ENCODE measurements at places on chromosomes 1 and 21. TPM values are rescaled to one million over a fixed set of nuclear protein-coding genes. Genes with fewer than 3 reads are reported as not detected.

DNA sequence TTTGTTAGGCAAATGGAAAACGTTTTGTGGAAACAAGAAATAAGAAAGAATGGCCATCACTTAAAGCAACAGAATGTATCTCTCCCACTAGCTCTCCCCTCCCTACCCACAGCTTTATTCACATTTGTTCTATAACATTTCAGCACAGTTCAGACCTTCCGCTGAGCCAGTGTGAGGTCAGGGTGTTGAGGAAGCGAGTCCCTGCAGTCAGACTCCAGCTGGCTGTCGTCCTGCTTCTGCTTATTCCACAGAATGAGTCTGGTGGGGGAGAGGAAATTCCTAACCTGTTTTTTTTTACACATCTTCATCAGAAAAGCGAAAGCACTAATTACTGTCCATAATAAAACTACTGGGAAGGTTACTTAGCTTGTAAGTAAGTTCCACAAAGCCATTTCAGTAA is 39.0 kb downstream of the MRPL39 start:
- peak; percentile 56 for DNase-seq

- no peak for DNase-seq
Observed at GRCh38 chr1:5905436-5905835, 86.8 kb downstream of the NPHP4 start.

DNA sequence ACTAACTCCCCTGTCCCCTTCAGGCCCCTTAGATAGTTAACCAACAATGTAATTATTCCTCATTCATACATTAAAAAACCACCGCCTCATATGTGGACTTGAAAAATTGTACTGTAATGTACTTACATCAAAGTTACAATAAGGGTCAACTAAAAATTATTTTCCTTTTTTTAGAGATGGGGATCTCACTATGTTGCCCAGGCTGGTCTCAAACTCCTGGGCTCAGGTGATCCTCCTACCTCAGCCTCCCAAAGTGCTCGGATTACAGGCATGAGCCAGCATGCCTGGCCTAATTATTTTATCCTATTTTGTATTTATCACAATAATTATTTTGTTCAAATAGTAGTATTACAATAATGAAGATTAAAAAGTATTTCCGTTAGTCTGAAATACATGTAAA is 12.6 kb downstream of the RPL5 start:
- DNase-seq: no peak

GRCh38 chr21:44083631-44084291 is 23.4 kb upstream of the PWP2 start:
- DNase-seq: peak; percentile 36

DNA sequence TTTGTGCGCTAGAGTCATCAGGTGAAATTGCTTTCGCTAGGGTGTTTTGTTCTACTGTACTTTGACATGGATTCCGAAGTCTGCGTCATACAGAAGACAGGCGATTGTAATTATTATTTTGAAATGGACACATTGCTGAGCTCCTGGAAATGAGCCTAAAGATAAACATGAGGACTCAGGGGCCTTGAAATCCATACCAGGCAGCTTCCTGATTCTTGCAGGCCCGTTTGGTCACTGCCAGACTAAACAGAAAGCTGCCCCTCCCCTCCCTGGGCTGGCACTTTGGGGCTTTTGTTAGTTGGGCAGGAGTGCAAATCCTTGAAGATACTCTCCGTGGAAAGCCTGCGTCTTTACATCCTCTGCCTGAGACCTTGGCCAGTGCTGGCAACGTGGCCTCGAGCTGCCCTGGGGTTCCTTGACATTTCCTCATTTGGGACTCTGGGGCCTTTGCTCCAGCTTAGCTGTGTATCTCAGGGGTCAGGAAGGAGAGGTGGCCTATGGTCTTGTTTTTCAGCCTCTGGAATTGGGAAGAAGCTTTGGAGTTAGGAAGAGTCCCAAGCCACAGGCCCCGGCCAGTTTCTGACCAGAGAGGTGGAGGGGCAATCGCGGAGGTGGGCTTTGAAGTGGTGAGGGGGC is 26.9 kb upstream of the KCNE2 start:
- no peak for DNase-seq

- peak; percentile 65 for DNase-seq
Observed at GRCh38 chr1:66527686-66528085, 6.3 kb upstream of the SGIP1 start.

GRCh38 chr1:231799363-231799986 is 172.9 kb downstream of the DISC1 start:
- no peak for DNase-seq

DNA sequence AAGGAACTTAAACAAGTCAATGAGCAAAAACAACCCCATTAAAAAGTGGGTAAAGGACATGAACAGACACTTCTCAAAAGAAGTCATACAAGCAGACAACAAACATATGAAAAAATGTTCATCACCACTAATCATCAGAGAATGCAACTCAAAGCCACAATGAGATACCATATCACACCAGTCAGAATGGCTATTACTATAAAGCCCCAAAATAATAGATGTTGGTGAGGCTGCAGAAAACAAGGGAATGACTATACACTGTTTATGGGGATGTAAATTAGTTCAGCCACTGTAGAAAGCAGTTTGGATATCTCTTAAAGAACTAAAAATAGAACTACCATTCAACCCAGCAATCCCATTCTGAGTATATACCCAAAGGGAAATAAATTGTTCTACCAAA is 51.2 kb downstream of the MRPL39 start:
- no peak for DNase-seq

DNA sequence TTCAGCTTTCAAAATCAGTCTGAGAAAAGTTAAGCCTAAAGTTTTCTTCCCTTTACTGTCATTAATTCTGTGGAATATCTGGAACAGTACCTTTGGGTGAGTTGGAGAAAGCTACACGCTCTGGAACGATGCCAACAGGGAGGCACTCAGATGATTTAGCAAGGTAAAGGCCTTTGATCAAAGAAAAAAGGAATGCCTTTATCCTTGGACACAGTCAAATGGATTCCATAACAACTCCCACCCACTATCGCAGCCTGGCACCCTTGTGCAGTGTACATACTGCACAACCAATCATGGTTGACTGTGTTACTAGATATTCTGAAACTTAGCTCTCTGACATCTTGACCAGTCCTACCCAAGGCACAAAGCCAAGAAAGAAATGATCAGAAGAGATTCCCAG is 218.7 kb downstream of the PATJ start:
- no peak for DNase-seq

Gene IFI44L
- total RNA-seq: 2.8 TPM

Gene CYP4Z1
- not detected for total RNA-seq

DNA sequence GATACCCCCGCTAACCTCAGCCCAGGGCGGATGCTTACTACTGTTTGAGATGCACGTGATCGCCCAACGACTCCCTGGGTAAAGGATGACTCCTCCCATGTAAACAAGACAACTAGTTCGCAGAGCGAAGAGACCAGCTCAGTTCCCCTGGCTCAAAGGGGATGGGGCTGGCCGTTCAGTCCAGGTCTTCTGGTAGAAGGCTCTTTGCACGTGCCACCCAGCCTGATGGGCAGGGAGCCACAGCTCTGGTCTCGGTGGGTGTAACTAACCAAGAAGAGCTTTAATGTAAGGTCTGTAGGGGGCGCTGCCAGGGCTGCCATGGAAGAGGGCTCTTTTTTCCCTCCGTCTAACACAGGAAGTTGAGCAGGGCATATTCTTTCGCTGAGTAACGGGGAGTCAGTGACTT is 49.4 kb upstream of the PARP1 start:
- DNase-seq: no peak

GRCh38 chr1:52880206-52880605 is 37.6 kb downstream of the ZYG11A start:
- no peak for DNase-seq

- DNase-seq: peak; percentile 72
Observed at GRCh38 chr1:96362623-96363022, 359.0 kb upstream of the PTBP2 start.

DNA sequence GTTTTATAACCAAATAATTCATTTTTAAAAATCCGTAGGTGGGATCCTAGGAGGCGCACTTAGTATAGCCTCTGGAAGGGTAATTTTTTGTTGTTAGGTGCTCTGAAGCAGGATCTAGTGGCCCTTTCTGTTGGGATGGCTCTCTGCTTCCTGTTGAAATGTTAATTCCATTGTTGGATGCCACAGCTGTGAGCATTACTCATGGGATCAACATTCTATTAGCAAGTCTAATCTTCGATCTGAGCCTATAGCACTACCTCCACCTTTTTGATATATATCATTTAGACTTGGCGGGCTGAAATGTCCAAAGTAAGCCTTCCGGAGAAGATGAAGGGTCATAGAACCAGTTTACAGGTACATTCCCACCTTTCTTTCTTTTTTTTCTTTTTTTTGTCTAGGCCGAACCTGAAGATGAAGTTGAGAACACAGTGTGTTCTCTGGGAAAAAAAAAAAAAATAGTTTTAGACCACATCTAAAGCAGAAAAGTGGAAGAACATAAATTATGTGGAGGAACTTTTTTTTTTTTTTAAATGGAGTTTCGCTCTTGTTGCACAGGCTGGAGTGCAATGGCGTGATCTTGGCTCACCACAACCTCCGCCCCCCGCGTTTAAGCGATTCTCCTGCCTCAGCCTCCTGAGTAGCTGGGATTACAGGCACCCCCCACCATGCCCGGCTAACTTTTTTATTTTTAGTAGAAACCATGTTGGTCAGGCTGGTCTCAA is 1.4 kb downstream of the CXADR start:
- DNase-seq: no peak

GRCh38 chr1:83697961-83698360 is 301.0 kb downstream of the TTLL7 start:
- DNase-seq: no peak

Gene C1orf74
- total RNA-seq: 1.5 TPM

DNA sequence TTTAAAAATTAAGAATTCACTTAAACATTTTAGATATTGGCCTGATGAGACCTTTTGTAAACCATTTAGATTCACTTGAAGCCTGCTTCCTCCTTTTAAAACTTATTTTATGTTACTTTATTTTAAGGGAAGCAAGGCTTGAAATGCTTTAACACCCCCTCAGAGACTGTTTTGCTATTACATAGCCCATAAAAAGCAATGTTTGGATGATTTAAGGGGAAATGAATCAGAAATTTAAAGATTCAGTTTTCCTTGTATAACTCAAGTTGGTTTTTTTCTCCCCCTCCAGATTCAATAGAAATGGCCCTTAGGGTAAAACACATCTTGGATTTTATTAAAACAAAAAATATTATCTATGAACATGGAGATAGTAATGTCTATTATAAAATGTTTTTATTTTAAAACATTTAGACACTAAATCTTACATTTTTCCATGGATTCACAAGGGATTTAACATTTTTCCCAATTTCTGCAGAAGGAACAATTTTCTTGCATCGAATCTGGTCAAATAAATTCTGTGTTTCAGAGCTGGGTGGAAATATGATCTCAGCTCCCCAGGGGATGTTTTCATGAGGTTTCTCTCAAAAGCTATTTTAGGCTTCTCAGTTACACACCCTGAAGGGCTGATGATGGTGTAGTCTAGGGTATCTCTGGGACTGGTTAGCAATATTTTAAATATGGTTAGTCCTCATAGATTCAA is 69.3 kb upstream of the WARS2 start:
- DNase-seq: no peak

Gene SPRR3
- not detected for total RNA-seq

- DNase-seq: no peak
Observed at GRCh38 chr21:10272216-10272615, 249.2 kb upstream of the TPTE start.

GRCh38 chr1:27795601-27796000 is 22.6 kb downstream of the STX12 start:
- no peak for DNase-seq

DNA sequence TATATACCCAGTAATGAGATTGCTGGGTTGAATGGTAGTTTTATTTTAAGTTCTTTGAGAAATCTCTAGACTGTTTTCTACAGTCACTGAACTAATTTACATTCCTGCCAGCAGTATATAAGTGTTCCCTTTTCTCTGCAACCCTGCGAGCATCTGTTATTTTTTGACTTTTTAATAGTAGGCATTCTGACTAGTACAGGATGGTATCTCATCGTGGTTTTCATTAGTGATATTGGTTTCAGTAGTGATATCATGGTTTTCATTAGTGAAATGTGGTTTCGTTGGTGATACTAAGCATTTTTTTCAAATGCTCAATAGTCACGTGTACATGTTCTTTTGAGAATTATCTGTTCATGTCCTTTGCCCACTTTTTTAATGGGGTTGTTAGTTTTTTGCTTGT is 316.8 kb downstream of the PTBP2 start:
- DNase-seq: no peak

DNA sequence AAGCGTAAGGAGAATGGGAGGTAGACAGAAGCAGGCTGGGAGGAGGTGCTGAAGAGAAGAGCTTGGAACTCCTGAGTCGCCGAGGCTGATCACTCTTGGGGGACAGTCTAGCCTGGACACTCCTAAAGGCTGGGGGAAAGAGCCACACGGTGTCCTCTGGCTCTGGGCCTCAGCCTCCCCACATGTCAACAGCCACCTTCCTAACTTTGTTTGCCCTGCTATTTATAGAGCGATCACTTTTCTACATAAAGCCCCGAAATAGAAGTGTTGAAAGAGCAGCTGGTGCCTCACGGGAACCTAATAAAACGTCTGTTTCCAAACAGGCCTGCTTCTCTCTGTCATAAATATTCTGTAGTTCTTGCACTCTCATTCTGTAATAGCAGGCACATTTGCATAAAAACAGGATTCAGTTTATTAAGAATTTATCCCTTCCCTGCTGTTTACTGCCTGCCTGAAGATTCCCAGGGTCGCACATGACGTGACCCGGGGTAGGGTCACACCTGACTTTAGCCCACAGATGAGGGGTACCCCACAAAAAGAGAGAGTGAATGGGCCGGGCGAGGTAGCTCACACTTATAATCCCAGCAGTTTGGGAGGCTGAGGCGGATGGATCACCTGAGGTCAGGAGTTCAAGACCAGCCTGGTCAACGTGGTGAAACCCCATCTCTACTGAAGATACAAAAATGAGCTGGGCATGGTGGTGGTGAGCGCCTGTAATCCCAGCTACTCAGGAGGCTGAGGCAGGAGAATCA is 212.5 kb downstream of the TOMM20 start:
- no peak for DNase-seq

Gene OR6N1
- not detected for total RNA-seq

DNA sequence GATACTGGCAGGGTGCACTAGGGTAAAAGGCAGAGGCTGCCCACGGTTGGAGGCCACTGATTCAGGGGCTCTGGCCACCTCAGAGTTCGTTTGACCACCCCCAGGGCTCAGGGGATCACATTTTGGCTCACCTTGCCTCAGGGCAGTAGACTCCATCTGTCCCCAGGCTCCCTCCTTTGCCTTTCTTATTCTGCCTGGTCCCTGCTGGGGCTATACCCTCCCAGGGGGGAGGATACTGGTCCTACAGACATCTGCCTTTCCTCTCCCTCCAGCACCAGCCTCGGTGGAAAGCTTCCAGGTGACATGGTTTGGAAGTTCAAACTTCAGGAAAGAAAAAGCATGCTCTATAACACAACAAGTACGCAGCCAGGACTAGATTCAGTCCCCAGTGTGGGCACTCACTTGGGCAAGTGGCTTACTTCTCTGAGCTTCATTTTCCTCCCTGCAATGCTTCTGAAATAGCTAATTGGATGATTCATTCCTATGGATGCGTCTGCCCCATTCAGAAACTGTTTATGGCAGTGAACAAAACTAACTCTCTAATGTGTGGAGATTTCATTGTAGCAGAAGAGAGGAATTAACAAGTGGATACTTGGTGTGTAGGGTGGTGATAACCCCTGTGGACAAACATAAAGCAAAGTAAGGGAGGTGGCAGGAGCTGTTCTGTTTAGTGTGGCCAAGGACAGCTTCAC is 154.8 kb downstream of the TRABD2B start:
- DNase-seq: no peak

Data from glomerular endothelial cell (primary cell).